ENCODE measurements at places on chromosomes 13 and 19.

GRCh38 chr19:44164673-44165512, at the start of gene ZNF226:
TSS of gene ZNF226 (plus strand) at chr19:44165100. CDS start at chr19:44170081, 4,981 bp downstream.
- DNase-seq: peak; percentile 77
- peaks cover 28% of the 10 kb centered on the region for H3K36me3 ChIP-seq
- H3K27me3 ChIP-seq: peaks cover 10% of the 10 kb centered on the region
- H3K27ac ChIP-seq: peak within 1 kb of the TSS; percentile 99
- H3K4me3 ChIP-seq: peak within 1 kb of the TSS; percentile 91

DNA sequence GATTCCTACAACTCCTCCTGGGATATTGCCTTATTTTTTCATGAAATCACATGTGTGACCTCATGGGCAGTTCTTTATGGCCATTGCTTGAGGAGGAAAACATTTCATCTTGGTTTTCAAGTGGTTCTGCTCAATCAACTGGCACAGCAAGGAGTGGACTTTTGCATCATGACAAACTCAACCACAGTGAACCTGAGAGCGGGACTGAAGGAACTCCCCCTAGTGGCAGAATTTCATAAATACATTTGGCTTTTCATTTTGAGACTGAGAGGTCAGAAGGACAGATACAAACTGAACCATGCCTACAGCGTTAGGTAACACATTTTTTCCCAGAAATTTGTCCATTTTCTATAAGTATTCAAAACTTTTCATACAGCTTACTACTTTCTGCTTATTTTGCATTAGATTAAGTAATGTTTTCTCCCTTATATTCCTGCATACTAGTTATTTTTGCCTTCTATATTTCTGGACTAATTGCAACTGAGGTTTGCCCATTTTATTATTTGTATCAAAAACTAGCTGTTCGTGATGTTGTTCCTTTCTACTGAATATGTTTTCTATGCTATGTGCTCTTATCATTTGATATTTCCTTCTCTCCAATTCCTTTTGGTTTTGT, 13.4 kb upstream of the SIGLEC12 start:
- no peaks in the 10 kb centered on the region for H3K36me3 ChIP-seq
- DNase-seq: no peak
- H3K27ac ChIP-seq: no peak overlapping the region
- no peak overlapping the region for H3K4me3 ChIP-seq

GRCh38 chr19:43416951-43417623, 2.4 kb downstream of the TEX101 start:
- no peaks in the 10 kb centered on the region for H3K4me1 ChIP-seq
- no peaks in the 10 kb centered on the region for H3K36me3 ChIP-seq
- no peak overlapping the region for H3K27ac ChIP-seq
- no peak for DNase-seq
- no peaks in the 10 kb centered on the region for H3K27me3 ChIP-seq

DNA sequence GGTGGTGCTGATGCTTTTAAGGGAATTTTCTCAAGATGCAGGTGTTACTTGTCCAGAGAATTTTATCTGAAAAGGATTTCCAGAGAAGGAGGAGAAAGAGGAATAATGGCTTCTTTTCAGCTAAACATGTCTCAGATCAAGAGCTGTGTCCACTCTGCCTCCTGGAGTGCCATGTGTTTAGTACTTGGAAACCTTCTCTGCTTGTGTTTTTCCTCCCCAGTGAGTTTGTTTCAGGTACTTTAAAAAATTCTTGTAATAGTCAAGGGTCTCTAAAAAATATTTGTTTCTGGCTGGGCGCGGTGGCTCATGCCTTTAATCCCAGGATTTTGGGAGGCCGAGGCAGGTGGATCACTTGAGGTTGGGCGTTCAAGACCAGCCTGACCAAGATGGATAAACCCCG, 22.7 kb downstream of the ZNF431 start:
- H3K4me1 ChIP-seq: peaks cover 9% of the 10 kb centered on the region
- H3K4me3 ChIP-seq: no peak overlapping the region
- H3K27ac ChIP-seq: peak overlapping the region; percentile 88
- H3K27me3 ChIP-seq: no peaks in the 10 kb centered on the region
- DNase-seq: no peak

- DNase-seq: no peak
- H3K27ac ChIP-seq: no peak overlapping the region
- no peak overlapping the region for H3K4me3 ChIP-seq
Observed at GRCh38 chr19:8697671-8698432, 743 bp downstream of the ACTL9 start.

GRCh38 chr13:113735750-113736149, 23.3 kb upstream of the TMEM255B start:
- H3K27me3 ChIP-seq: peaks cover 2% of the 10 kb centered on the region
- H3K4me3 ChIP-seq: no peak overlapping the region
- no peak overlapping the region for H3K27ac ChIP-seq
- DNase-seq: no peak
- H3K36me3 ChIP-seq: no peaks in the 10 kb centered on the region

DNA sequence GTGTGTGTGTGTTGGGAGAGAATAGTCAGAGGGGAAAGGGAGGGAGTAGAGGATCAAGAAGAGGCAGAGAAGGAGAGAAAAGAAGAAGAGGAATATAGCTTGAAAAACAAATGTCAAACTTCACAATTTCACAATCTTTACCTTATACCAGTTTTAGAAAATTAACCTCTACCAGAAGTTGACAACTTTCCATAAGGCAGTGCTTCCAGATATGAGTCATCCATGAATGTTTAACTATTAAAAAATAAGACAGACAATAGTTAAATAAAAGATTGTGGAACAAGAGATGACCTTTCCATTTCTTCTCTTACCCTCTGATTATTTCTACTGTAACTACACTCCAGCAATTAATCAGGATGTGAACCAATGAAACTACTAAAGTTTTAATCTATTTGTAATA, 229.4 kb downstream of the ITGBL1 start:
- H3K4me1 ChIP-seq: no peaks in the 10 kb centered on the region
- H3K4me3 ChIP-seq: no peak overlapping the region
- no peak overlapping the region for H3K27ac ChIP-seq
- no peaks in the 10 kb centered on the region for H3K36me3 ChIP-seq

GRCh38 chr19:6971366-6971765, 49.9 kb downstream of the MBD3L2B start:
- no peaks in the 10 kb centered on the region for H3K27me3 ChIP-seq
- no peaks in the 10 kb centered on the region for H3K36me3 ChIP-seq
- DNase-seq: no peak

DNA sequence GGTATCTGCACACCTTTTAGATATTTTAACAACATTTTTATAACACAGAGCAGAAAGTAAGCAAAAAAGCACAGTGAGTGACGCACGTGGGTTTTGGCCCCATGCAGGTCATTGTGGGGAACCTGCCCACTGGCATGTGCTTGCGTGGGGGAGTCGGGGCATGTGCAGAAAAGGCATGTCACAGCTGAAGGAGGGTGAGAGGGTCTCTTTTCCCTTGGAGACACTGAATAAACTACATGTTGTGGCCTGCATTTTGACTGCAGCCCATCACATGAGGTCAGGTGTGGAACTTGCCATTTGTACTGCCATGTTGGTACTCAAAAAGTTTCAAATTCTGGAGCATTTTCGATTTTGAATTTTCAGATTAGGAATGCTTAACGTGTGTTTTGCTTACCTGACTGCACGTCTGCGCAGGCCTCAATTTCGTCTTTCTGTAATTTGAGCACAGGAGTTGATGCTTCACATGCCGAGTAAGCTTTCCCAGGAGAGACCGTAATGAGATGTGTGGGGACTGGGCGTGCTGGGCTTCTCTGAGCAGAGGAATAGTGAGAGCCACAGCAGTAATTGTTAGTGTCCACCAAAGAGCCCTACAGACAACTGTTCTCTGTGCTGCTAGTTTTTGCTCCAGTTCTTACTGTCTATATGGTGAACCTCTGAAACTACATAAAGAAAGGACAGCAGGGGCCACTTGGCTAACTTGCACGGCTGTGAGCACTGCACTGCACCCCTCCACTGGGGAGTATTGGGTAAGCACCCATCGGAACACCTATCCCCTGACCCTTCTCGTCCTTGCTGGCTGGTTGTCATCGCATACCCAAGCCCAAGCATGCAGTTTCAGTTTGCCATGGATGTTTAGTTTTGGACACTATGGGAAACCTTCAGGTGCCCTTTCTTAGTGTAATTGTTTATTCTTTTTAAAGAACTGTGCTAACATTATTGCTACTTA, 72.9 kb upstream of the GPR183 start:
- no peaks in the 10 kb centered on the region for H3K27me3 ChIP-seq
- no peak for DNase-seq
- H3K4me1 ChIP-seq: no peaks in the 10 kb centered on the region
- peaks cover 7% of the 10 kb centered on the region for H3K36me3 ChIP-seq
